ENCODE measurements at places on chromosomes 4 and X.

- DNase-seq, result no peak
Observed at GRCh38 chrX:133783274-133783673, 202.1 kb downstream of the GPC3 start.

DNA sequence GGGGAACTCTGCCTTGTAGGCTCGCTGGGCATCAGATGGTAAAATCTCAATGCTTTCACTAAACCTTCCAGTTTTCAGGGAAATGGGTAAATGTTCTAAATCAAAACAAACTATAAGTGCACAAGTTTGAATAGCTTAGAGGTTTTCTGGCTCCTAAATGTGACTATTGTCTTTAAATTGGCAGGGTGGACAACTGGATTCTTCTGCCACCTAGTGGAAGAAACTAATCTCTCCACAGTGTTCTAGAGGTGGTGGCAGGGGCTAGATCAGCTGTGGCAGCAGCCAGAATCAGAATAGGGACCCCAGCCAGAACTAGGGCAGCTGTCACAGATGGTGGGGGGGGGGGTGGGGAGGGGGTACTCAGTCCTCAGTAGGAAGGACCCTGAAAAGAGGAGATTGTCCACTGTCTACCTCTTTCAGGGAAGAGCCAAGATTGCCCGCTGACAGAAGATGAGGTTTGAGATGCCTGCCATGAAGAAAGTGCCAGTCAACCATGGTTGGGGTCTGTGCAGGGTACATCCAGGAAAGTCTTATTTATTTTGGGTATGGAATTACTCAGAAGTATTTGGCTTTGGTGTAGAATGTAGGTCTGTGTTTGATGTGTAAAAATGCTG, 201.4 kb downstream of the CCNG2 start:
- DNase-seq, result peak; percentile 6

DNA sequence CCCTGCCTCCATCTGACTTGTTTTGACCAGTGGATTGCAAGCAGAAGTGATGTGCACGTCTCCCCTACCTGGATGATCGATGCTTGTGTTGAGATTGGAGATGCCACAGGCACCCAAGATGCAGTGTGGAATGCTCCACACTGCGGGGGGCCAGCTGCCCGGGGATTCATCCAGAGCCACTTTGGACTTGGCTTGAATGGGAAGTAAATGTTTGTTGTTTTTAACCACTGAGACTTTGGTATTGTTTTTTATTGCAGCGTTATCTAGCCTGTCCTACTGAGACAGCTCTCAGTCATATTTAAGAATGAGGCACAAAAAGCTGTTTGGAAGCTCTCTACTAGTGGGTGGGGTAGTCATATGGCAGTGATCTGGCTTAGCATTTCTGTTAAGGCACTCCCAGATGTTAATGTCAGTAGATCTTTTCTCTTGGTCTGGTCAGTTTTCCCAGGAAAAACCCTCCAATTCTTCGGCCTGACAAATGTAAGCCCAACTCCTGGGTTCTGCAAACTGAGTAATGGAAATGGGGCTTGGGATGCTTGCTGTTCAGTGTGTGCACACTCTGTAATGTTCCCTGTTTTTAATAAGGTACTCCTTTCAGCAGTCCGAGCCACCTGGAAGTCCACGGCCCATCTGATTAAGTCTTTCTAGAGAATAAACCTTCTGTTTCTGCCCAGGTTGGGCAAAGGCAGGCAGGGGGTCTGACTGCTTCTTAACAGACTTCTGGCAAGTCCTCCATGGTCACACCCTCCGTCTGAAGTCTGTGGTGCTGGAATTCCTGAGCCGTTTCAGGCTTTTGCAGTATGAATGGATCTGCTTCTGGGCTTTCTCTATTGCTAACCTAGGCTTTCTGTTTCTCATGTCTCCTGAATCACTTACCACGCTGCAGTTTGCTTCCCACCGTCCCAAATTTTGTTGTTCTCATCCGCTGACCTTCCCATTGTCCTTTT, 74.8 kb downstream of the WWC2 start:
- DNase-seq, result no peak

- DNase-seq, result no peak
Observed at GRCh38 chr4:7970361-7970946, 30.8 kb upstream of the AFAP1 start.

- peak; percentile 22 for DNase-seq
Observed at GRCh38 chr4:76689145-76689817, 208.7 kb downstream of the SOWAHB start.

- DNase-seq, result no peak
Observed at GRCh38 chr4:48698029-48698971, 81.8 kb downstream of the FRYL start.

GRCh38 chr4:113292371-113293042, 243.1 kb downstream of the ANK2 start:
- DNase-seq, result no peak

DNA sequence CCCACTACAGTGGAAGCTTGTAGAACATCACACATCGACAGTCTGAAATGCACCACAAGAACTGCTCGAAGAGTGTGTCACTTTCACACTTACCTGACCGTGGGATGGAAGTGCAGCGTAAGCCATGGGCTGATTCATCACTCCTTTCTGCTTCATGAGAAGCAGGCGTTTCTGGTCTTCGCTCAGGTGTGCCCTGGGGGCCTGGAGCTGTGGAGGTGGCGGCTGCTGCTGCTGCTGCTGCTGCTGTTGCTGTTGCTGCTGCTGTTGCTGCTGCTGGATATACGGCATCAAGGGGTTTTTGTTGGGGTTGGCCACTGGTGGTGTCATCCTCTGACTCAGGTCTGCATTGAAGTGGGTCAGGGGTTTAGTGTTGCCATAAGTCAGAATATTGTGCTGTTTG, 223.6 kb downstream of the MGST2 start:
- DNase-seq, result no peak

GRCh38 chrX:133856819-133857218, 128.6 kb downstream of the GPC3 start:
- DNase-seq, result no peak

- no peak for DNase-seq
Observed at GRCh38 chrX:93868289-93868965, 194.4 kb downstream of the FAM133A start.

GRCh38 chr4:165921546-165921945, 48.5 kb downstream of the TLL1 start:
- DNase-seq, result no peak

GRCh38 chr4:174592985-174593335, 70.7 kb upstream of the HPGD start:
- DNase-seq, result no peak

GRCh38 chr4:38949411-38950051, 81.9 kb downstream of the FAM114A1 start:
- DNase-seq, result peak; percentile 18

DNA sequence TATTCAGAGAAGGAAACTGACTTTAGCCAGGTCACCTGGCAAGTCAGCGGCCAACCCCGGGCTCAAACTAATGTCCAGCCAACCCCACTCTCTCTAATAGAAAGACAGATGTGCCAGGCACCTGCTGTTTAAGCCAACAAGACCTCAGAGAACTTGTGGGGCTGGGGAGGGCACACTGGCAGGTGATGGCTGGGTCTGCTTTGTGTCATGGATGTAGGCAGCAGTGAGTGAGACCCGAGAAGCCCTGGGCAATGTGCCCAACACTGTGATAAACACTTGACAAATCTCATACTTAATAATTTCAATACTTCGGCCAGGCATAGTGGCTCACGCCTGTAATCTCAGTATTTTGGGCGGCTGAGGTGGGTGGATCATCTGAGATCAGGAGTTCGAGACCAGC, 9.0 kb upstream of the CD99L2 start:
- DNase-seq, result no peak

DNA sequence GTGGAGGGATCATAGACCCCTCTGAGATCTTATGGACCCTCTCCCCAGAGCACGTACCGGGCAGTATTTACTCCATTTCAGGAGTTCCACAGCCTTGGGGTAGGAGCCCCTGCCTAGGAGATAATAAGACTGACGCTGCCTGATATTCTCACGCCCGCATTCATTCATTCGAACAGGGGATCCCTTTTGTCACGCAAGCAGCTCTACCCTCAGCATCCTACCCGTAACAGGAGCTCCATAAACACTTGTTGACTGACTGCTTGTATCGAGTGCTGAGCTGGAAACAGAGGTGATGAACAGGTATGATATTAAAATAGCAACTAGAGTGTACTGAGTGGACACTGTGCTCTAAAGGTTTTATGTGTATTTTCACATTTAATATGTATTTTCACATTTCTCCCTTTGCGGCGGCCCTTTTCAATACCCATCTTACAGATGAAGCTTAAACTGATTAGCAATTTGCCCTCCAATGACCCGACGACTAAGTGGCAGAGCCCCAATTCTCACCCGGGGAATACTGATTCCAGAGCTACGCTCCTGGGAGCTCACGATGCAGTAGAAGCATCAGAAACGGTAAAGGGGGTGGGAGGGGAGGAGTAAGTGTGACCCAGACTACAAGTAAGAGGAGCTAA, 888 bp downstream of the RAB28 start:
- DNase-seq, result no peak

DNA sequence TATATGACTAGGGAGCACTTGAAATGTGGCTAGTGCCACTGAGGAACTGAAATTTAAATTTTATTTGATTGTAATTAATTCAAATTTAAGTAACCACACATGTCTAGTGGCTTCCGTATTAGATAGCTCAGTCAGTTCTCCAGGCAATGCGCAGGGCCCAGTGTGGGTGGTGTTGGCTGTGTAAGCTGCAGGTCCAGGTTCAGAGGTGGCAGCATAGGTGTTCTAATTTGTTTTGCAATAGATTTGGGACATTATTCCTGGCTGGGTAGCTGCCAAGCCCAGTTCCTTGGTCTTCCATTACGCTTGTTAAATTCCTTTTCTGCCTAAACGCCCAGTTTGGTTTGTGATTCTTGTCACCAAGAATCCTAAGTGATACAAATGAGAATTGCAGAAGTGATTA, 79.5 kb downstream of the FAM184B start:
- no peak for DNase-seq

Data from stimulated activated naive CD8-positive, alpha-beta T cell treated with anti-CD3 and anti-CD28 coated beads, Interleukin-15, amount 100 ng/mL, for 72 hours (primary cell).